ENCODE measurements at places on chromosomes 3 and 15.

DNA sequence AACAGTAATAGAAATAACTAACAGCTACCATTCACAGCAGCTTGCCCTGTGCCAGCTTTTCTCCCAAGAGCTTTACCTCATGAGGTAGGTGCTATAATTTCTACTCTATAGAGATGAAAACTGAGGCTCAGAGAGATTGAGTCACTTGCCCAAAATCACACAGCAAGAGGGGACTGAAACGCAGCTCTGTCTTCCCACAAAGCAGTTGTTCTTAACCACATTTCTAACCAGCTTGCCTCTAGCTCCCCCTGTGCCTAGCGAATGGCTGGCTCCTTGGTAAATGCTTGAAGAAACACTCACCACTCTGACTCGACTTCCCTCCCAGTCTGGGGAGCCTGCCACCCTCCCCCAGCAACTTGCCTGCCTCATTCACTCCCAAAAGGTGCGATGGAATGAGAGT lies 15.6 kb upstream of the TMEM40 start:
- DNase-seq = no peak

DNA sequence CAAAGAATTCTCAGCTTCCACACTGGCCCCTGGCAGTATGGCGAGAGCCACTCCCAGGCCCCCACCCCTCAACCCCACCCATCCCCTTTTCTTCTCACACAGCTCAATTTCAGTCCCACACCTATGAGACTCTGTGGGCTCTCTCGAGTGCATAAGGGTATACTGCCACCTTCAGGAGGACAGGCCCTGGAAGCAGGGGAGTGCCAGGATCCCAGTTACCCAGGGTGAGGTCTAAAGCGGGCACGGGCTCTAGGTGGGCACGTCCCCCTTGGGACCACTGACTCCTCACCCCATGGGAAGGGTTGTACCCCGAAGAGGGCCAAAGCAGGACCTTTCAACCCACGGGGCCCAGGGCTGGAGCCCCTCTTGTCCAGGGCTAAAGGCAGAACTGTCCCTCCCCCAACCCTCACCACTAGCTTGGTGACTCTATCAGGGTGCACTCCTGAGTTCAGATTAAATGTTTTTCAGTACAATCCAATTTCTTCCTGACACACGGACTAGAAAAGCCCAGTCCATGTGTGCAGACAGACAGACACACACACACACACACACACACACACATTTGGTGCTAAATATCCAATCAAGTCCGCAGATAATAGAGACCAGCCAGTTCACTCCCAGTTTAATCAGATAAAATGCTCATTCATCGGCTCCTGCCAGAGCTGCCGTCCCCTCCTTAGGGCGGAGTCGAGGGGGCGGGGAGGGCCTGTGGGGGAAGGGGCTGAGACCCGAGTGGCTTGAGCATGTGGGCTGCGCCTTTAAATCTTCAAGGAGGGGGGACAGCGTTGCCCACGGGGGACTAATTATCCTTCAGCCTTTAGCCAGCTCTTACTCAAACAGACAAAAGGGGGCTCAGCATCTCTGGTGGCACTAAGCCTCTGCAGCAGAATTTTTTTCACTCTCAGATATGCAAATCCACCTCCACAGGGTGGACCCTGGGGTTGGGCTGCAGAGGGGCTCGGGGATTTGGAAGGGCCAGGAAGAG lies 59.3 kb downstream of the CYP11A1 start:
- no peak for DNase-seq

- DNase-seq = no peak
Observed at GRCh38 chr3:59142556-59142955, 92.7 kb upstream of the CFAP20DC start.

DNA sequence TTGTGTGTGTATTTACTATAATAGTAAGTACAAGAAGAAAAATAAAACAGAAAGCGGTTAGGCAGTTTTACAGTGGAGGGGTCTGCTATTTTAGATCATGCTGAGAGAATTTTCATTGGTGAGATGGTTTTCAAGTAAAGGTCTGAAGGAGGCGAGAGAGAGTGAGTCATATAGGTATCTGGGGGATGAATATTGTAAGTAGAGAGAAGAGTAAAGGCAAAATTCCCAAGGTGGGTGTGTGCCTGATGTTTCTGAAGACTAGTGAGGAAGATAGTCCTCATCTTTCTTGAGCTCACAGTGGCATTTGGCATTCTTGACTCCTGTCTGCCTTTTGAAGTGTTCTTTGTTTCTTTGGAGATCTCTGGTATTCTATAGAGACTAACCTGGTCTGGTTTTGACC lies 38.6 kb downstream of the CRYBG3 start:
- no peak for DNase-seq

DNA sequence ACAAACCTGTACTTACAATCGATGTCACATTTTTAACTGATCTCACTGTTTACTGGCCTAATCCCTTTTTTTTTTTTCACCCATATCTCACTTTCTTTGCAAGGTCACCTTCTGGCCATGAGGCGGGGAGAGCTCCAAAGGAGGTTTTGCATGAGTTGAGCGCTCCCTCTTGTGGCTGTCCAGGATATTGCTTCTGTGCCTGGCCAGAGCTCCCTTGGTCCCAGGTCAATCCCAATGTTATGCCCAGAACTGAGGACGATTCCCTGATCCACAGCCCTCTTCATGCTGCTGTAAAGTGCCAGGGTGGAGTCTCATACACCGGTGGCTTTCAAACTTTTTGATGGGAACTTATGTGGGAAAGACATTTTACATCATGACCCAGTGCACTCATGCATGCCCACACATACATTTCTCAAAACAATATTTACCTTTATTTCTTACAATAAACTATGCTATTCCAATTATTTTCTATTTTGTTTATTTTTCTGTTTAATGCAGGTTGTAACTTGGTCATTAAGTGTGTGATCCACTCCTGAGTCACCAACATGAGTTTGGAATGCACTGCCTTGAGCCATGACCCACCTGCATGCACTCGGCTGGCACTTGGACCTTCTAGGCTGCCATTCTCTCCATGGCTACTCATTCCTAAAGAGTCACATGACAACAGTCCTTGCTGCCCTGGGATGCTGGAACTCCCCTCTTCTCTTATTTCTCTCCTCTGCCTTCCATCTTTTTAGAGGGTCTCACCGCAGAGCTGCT lies 9.6 kb upstream of the SST start:
- DNase-seq = no peak

- DNase-seq = peak; percentile 84
Observed at GRCh38 chr15:63501256-63502089, 2.9 kb upstream of the USP3 start.

DNA sequence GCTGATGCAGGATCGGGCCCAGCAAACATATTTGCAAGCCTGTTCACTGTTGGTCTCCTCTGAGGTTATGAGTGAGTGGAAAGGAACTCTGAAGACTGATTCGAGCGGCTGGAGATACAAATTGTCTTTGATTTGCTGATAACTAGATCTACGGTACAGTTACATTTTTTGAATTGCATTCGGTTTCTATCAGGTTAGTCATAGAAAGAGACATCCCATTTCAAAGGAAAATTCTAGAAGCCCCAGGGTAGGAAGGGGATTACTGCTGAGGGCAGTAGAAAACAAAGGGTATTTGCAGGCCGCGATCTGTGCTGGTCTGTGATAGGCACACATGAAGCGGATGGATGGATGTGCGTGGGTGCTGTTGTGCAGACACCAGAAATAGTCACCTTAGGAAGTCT lies 228.4 kb downstream of the ITPR1 start:
- no peak for DNase-seq

- no peak for DNase-seq
Observed at GRCh38 chr3:36433511-36433910, 53.2 kb downstream of the STAC start.

GRCh38 chr15:86620641-86621349 lies 541.1 kb downstream of the AGBL1 start:
- no peak for DNase-seq
